ENCODE measurements at places on chromosomes 2 and 18.
A peak's percentile ranks its signal among the peaks of the same experiment; 100 is the strongest.

GRCh38 chr2:172253190-172254052, 150.7 kb upstream of the DLX2 start:
- DNase-seq, result peak; percentile 98

- DNase-seq, result peak; percentile 94
These were observed 3.8 kb downstream of the ACTG2 start for GRCh38 chr2:73896362-73897239.

- DNase-seq, result peak; percentile 100
These were observed at the start of the genes AAMP and PNKD for GRCh38 chr2:218269900-218270720. TSS of gene AAMP (minus strand) at chr2:218270137. CDS start at chr2:218270086, 51 bp downstream. TSS of gene PNKD (plus strand) at chr2:218270519. CDS start at chr2:218270536, 17 bp downstream.

DNA sequence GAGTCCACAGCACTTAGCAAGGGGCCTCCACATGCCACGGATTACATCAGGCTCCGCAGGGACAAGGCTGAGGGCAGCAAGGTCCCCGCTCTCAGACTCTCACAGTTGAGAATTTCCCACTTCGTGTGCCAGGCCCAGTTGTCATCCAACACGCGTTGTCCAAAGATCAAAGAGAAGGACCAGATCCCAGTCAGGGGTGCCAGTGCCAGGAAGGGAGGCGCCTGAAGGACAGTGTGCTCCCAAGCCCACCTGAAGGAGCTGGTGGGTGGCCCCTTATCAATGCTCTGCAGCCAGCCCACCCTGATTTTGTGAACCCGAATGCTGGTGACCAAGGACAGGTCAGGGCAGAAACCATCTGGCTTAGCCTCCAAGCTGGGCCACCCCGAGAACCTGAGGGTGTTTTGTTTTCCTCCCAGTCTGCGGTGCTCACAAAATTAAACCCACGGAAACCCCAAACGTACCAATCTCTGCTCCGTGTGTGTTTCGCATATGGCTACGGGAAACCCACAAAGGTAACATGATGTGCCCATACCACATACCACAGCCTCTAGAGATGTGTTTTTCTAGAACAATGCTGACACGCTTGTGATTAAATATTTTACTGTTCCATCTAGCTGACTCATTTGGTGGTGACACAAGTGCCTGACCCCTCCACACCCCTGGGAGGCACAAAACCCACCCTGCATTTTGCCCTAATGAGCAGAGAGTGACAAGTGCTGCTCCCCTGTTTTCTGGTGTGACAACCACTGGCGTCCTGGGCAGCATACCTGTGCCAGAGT, 24.5 kb downstream of the CRACDL start:
- no peak for DNase-seq

GRCh38 chr2:11699686-11700670, 30.0 kb upstream of the NTSR2 start:
- DNase-seq, result no peak

DNA sequence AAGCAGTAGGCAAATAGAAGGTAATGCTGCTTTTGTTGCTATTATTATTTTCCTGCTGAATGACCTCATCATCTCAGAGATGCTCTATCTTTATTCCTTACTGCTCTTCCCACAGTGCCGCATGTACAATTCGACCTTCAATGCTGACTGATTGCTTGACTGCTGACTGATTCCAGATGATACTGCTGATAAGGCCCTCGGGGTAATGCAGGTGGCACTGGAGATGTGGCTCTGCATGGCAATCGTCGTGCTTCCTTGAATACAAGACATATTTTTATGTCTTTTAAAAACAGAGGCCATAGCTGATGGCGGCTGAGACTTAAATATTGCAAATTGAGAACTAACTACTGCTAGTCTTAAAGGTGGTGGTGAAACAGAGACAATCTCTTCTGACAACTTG, 146.6 kb downstream of the LOXHD1 start:
- DNase-seq, result no peak

DNA sequence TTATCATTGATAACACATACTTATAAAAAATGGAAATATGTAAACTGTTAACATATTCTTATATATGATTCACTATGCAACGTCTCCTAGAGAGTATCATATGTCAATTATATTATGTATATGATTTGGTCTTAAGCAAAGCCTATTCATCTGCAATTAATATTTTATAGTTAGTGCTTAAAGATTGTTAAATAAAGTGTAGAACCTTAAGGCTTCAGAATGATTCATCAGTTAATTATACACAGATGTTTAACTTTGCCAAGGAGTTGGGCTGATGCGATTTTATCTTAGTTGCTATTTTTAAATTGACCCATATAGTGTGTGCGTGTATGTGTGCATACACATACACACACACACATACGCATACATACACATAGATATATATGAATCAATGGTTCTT, 323.1 kb downstream of the RBM43 start:
- peak; percentile 62 for DNase-seq

DNA sequence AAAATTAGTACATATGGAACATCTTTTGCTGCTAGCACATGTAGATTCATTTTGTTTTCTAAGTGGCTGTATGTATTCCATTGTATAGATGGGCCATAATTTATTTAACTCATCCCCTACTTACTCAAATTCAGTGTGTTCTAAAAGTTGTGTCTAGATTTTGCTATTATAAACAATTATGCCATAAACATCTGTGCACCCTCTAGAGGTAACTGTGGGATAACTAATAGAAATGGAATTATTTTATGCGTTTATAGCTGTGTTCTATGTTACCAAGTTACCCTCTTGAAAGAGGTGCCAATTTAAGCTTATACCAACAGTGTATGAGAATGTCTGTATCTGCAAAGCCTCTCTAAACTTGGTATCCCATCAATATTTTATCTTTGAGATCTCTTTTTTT, 100.4 kb downstream of the MMADHC start:
- DNase-seq, result no peak

- DNase-seq, result no peak
These were observed at the start of gene HTR2B for GRCh38 chr2:231124838-231125568. TSS of gene HTR2B (minus strand) at chr2:231125042. CDS start at chr2:231123764, 1,278 bp downstream.

- DNase-seq, result no peak
These were observed 165.8 kb downstream of the INSIG2 start for GRCh38 chr2:118254116-118254515.
